ENCODE measurements at places on chromosomes 2 and 18.

DNA sequence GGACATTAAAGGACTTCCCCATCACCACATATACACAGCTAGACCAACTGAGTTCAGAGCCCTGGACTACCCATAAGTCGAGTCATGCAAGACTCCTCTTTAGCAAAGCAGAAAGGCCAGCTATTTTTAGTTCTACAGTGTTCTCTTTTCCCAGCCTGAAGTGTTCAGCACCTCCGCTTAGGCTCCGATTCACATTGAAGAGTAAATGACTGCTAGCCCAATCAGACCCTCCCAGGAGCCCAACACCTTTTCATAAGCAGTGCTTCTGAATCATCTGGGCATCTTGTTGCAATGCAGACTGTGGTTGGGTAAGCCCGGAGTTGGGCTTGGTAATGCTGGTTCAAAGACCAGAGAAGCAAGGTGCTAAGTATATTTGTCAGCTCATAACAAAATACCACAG is 138.6 kb upstream of the MSH6 start:
- DNase-seq = no peak

DNA sequence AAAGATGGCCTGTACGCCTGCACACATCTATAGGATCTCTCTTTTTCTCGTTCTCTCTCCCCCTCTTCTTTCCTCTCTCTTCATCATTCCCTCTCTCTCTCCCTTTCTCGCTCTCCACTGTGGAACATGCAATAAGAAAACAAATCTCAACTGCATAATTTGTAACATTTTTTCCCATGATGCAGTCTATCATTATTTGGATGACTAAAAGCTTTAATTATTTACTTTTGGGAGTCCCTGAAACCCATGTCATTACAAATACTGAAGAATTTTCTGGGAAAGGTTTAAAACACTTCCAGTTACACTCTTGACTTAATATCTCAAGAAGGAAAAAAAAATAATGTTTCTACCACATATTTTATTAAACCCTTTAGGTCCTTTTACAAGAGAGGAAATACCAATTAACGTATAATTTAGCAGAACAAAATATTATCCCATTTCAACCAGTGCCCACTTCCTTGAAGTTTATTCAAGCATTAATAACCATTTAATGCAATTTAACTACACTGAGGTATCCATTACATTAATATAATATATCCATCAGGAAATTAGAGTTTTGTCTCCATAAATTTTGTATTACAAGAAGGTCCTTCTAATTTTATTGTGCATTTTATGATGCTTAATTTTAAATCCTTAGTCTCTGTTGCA is 1615.2 kb upstream of the ACVR2A start:
- no peak for DNase-seq

DNA sequence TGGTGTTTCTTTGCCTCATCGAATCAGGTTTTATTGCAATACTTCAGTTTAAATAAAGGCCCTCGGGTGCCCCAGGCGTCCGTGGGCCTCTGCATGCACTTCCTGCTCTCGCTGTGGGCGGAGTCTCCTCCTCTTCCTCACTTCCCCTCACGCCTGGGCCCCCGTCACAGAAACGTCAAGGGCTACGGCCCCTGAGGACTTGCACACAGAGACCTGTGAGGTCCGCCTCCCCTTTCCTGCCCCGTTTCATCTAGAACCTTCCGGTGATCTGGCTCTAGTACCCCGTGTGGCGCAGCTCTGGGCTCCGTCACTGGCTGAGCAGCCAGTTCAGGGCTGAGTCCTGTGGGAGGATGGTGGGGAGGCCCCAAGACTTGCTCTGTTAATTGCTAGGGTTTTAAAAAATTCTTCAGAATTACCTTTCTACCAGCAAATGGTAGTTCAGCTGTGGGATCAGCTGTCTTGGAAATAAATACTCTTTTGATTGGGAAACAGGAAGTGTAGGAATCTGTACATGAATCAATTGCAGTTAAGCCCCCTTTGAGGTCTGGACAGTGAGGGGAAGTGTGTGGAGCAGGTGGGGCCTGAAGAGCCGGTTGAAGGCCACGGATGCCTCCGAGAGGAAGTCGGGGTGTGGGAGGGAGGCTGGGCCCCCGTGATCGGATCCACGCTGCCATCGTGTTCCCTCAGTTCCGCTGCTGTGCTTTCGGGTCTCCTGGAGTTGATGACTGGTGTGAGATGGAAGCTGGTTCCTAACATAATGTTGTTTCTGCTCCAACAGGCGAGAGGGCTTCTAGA is 10.2 kb downstream of the NFATC1 start:
- no peak for DNase-seq

DNA sequence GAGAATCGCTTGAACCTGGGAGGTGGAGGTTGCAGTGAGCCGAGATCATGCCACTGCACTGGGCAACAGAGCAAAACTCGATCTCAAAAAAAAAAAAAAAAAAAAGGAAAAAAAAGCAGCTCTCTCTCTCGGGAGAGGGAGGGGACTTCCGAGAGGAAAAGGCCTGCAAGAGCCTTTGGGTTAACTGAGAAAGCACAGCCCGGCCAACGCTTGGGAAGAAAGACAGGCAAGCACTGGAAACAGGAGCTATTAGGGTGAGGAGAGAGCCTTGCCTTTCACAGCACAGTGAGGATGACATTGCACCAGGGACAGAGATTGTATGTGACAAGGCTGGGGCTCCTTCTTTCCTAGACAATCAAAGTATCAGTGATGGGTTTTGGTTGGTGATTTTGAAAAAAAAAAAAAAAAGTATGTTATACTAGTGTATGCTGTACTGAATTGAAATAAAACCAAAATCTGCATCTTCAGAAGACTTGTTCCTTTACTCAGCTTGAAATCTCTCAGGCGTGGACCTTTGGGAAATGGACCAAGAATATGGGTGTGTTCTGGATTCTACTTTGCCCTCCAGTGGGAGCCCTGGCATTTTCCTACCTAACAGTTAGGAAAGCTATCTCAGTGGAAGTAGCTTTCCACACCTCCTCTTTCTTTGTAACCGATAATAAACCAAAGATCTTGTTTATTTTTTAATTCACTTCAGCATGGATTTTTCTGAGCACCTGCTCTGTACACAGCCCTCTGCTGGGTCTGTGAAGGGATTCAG is 16.7 kb downstream of the SRSF7 start:
- no peak for DNase-seq

- no peak for DNase-seq
These were observed 117.4 kb upstream of the NOSTRIN start for GRCh38 chr2:168684921-168685599.

DNA sequence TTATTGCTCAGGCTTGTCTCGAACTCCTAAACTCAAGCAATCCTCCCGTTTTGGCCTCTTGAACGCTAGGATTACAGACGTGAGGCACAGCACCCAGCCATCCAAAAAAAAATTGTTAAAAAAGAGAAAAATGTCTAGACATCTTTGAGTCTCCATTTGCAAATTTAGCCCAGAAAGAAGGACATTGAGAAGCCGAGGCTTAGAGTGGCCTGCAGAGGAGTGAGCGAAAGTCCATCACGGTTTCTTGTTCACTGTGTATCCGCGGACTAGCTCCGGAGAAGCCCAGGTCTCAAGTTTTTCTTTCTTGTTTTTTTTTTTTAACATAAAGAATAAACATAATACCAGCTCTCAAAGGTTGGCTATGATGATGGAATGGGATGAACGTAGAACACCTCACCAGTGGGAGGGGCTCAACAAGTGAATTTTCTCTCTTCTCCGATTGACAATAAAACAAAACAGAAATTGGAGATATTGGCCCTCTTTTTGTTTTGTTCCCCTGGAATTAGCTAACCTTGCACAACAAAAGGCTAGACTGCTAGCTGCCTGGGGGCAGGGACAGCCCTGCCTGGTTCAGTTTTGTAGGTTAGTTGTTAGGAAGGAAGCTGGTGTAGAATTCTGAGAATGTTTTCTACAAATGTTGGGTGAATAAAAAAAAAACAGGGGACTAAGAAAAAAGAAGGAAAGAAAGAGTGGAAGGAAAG is 163.4 kb downstream of the MYCN start:
- DNase-seq = no peak

- no peak for DNase-seq
These were observed 87.6 kb downstream of the ZBTB7C start for GRCh38 chr18:48321536-48321935.

DNA sequence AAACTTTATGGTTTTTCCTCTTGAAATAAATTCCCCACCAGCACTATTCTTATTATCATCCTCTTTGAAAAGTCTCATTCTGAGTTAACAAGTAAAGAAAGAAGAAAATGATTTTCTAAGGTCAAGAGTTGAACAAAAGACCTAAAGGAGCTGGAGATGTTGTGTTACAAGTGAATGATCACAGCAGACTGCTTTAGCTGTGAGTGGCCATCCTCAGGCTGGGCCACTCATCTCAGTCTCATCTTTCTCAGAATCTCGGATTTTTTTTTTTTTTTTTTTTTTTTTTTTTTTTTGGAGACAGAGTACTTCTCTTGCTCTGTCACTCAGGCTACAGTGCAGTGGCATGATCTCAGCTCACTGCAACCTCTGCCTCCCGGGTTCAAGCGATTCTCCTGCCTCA is 133.3 kb downstream of the CDH2 start:
- DNase-seq = no peak

GRCh38 chr2:147524912-147525311 is 319.9 kb upstream of the ACVR2A start:
- DNase-seq = no peak

DNA sequence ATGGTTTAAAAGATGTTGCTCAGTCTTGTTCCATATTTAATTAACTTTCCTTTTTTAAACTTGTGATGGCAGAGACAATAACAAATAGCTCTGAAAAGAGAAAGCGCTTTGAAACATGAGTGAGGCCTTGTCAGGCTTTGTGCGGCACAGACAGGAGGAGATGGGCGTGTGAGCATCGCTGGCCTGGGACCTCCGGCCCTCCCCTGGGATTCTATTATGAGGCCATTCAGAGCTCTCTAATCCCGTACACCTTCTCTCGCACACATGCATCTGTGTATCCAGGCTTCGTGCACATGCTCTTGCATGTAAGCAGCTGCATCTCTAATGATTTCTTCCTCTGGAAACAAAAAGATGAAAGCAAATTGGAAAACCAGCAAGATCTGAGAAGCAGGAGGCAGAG is 313.7 kb downstream of the ZNF521 start:
- DNase-seq = no peak

GRCh38 chr2:226742347-226742746 is 57.3 kb downstream of the IRS1 start:
- no peak for DNase-seq

GRCh38 chr2:236984046-236984445 is 101.6 kb upstream of the COPS8 start:
- no peak for DNase-seq

- no peak for DNase-seq
These were observed 52.1 kb downstream of the RBBP8 start for GRCh38 chr18:22985250-22985649.

GRCh38 chr2:133240491-133241223 is 327.6 kb downstream of the NCKAP5 start:
- no peak for DNase-seq

- DNase-seq = no peak
These were observed 35.5 kb downstream of the ICOS start for GRCh38 chr2:203972066-203972465.

DNA sequence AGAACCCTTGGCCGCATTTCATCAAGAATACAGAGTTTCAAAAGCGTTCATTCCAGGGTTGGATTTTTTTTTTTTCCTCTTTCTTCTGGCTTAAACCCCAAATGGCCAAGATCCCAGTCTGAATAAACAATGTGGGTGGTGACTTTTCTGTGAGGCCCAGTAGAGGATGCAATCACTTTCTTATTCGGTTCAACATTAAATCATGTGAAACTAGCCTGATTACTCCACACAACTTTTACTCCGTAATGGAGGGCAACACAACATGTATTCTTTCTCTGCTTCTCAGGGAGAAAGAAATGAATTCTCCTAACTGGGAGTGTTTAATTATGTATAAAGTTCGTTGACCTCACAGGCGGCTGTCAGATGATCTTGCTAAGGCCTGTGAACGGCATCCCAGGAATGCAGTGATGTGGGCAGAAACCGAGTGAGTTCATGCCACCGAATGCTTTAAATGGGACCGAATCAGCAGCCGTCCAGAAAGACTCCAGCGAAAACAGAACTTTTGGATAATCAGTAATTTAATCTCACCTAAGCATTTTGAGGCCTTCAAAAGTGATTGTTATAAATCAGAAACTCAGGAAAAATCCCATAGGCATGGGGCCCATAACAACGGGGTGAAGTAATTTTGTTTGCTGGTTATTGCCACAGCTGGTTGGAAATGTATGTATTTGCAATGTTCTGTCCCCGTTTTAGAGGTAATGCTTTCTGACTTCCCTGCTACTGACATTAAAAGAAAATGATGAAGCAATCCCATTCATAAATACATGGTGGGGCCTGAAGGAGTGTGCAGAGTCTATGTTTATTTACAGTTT is 81.5 kb downstream of the BCL2 start:
- peak; percentile 29 for DNase-seq

DNA sequence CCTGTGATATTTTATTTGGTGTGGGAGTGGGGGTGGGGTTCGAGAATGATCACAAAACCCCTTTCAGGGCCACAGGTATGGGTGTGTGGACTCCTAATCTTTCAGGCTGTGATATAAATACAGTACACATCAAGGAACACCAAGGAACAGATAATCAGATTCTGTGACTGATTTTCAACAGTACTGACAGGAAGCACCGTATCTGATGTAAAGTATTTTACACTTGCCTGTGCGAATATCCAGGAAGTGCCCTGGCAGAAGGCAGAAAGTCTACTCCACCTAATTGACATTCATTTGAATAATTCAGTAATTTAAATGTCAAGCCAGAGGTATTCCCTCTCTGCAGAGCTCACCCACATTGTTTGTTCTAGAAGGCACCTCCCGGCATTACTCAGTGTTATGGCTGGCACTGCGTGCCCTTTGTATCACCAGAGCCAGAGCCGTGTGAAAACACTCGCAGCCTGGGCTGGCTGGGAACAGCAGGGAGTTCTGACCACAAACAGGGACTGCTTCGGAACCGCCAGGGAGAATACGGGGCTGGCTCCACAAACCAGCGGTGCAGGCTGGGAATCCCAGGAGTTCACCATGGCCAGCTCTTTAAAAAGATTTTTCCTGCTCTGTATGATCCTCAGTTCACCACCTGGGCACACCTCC is 91.8 kb downstream of the ACVR1 start:
- no peak for DNase-seq

DNA sequence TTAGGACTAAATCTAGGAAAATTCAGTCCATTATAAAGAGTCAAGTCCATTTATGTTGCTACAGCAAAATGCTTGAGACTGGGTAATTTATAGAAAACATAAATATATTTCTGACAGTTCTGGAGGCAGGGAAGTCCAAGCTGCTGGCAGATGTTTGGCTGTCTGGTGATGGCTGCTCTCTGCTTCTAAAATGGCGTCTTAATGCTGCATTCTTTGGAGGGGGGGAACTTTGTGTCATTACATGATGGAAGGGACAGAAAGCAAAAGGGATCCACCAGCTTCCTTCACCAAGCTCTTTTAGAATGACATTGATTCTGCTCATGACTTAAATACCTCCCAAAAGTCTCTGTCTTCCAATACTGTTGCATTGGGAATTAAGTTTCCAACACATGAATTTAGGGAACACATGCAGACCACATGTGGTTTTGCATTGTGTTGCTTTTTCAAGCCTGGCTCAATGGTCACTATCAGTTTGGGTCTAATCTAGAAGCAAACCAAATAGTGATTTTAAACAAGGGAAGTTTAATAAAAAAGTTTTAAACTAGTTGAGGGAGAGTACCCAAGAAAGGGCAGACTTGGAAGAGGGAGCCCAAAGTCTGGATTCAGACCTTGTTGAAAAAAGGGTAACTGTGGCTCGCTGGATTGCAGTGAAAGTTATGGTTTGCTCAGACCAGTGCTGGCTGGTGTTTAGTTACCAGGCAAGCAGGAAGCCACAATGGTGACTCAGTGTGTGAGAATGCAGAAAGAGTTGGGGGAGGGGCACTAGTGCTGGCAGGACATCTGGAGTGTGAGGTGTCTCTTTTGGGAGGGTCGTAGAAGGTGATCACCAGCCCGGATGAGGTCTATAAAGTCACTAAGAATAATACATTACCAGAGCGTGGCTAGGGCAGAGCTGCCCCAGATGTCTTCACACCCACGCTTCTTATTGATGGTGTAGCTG is 30.8 kb downstream of the C18orf54 start:
- DNase-seq = peak; percentile 55

Data from SW 1271 (cell line).